Osteoblast (primary cell): ENCODE measurements at places on chromosomes 1 and 21. TPM values are rescaled to one million over a fixed set of nuclear protein-coding genes. Genes with fewer than 3 reads are reported as not detected.
A peak's percentile ranks its signal among the peaks of the same experiment; 100 is the strongest.

GRCh38 chr1:159291424-159291823, 10.7 kb upstream of the FCER1A start:
- DNase-seq = no peak

- DNase-seq = no peak
Observed at GRCh38 chr1:101431956-101432510, 195.2 kb downstream of the S1PR1 start.

DNA sequence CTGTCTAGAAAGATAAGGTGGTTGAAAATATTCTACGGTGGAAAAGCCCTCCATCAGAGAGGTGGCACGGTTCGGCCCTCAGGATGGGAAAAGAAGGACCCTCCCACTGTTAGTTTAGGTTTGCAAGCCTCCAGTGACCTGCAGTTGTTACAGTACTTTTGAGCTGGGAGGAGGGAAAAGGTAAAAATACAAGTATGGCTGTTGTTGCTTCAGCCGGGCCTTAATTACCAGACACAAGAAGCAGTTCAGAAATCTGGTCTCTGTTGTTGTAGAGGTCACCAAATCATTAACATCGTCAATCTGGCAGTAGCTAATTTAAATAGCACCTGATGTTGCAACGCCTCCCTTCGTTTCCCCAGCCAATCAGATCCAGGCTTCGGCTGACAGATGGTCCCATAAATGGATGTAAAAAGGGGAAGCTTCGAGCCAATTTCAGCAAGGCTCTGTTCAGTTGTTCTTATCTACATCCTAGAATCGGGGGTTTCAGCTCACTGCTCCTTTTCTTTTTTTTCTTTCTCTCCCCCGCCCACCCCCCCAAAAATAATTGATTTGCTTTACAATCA, at the start of gene ELAVL4:
TSS of gene ELAVL4 (plus strand) at position 424 of the 563 bp plus-strand sequence. CDS start 270 bp downstream, outside the sequence.
- DNase-seq = no peak

GRCh38 chr1:175725684-175726083, 17.7 kb downstream of the TNR start:
- DNase-seq = no peak

- DNase-seq = peak; percentile 38
Observed at GRCh38 chr1:151352021-151352718, 5.1 kb upstream of the RFX5 start.

DNA sequence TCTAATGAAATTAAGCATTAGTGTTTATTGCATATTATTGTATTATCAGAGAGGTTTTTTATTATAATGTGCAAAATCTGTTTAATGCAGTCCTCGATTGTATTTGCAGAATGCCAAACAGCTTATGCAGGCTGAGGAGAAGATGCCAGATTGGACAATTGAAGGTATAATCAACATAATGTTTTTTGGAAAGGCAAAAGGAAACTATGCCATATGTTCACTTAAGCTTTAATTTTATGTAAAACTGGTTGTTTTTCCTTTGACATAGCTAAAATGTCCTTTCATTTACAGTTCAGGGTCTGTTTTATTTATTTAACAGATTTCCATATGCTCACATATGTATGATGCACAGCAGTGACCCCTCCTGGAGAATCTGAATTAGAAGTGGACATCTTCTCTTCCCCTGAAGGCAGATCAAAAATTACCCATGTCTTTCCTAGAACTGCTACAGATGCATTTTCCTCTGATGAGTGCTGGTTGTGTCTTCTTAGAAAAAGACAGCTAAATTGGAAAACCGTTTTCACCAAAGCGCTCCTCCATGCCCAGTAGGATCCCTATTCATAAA, 143.5 kb upstream of the USH2A start:
- DNase-seq = no peak

DNA sequence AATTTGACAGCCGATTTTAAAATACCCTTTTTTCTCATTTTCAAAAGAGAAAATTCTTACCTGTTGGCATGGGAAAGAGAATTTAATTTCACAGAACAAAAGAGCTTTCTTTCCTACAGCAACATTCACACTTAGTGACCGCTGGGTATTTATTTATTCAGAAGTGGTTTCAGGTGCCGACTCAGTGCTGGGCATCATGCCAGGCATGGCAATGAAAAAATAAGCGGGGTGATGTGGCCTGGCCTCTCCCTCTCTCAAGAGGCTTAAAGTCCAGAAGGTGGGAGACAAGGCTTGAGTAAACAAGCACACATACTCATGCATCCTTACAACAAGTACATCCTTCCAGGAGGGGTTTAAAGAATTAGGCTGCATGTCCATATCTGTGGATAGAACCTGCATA, 4.1 kb upstream of the PCP4 start:
- DNase-seq = no peak

GRCh38 chr1:6972399-6972798, 187.1 kb downstream of the CAMTA1 start:
- DNase-seq = peak; percentile 47

DNA sequence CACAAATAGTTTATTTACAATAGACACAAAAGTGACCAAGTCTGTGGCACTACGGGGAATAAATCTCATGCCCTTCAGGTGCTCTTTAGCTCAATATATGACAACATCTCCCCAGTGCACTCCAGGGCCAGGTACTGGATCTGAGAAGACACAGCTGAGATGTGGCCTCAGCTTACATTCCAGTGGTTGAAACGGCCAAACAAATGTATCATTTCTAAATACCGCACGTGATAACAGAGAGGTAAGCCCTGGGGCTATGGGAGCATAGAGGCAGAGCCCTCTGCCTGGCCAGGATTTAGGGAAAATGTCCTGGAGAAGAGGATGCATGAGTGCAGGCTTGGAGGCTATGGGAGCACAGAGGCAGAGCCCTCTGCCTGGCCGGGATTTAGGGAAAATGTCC, 630.5 kb downstream of the SMYD3 start:
- no peak for DNase-seq

- DNase-seq = no peak
Observed at GRCh38 chr21:31173881-31174555, 135.7 kb upstream of the KRTAP19-8 start.

- DNase-seq = peak; percentile 95
Observed at GRCh38 chr1:27668808-27669723, 2.9 kb downstream of the IFI6 start.

- DNase-seq = peak; percentile 62
Observed at GRCh38 chr1:110215621-110216515, 5.8 kb downstream of the KCNC4 start.

DNA sequence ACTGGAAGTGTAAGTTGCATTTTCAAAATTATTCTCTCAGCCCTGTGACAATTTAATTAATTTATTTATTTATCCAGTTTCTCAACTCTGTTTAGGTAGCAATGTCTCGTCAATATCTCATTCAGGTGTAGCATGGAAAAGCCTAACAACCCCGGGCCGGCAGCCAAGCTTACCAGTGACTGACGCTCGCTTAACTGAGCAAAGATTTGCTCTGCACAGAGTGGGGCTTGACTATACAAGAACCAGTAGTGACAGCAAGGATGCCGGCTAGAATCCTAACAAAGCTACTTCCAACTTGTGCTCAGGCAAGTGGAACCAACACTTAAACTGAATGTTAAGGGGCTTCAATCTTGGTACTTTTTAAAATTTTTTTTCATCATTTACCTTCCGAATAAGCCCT, 80.9 kb upstream of the ESRRG start:
- no peak for DNase-seq

DNA sequence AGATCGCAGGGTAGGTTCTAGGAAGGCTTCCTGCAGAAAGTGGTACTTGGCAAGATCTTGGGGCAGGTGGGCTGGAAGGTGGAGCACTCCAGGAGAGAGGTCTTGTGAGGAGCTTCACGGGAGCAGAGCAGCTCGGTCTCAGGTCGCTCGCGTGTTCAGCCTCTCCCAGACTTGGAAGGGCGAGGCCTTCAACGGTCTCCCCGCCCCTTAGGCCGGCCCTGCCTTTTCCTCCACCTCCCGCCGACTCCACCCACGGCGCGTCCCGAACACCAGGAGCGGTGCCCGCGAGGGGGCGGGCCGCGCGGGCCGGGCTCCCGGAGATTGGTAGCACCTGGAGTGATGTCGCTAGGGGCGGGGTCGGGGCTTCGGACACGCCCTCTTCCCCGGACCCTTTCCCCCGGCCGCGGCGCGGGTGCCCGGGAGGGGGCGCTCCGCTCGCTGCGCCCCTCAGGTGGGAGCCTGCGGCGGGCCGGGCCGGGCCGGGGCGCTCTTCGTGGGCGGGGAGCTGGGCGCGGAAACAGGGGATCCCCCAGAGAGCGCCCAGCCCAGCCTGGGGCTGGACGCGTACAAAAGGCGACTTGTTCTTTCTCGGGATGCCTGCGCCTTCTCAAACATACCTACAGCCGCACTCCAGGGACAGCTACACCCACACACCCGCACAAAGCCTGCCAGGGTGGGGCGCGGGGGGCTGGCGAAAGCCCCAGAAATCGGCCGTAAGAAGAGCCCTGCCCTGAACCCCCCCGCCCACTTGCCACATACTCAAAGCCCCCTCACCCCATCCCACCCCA, 35.5 kb downstream of the AHDC1 start:
- DNase-seq = peak; percentile 98

- DNase-seq = no peak
Observed at GRCh38 chr1:116931016-116931918, 21.6 kb downstream of the PTGFRN start.

DNA sequence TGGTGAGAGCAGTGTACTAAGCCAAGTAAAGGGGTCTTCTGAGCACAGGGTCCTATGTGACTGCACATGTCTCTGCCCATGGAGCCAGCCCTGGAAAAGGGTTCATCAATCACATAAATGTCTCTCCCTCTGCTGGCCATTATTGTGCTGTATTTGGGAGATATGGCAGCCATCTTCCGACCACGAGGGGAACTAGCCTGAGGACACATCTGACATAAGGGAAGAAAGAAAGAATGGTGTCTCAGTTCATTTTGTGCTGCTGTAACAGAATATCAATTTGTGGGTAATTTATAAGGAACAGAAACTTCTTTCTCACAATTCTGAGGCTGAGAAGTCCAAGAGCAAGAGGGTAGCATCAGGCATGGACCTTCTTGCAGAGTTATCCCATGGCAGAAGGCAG, 55.1 kb upstream of the GJA5 start:
- DNase-seq = no peak

GRCh38 chr1:77545970-77546369, 136.5 kb downstream of the ZZZ3 start:
- DNase-seq = no peak

DNA sequence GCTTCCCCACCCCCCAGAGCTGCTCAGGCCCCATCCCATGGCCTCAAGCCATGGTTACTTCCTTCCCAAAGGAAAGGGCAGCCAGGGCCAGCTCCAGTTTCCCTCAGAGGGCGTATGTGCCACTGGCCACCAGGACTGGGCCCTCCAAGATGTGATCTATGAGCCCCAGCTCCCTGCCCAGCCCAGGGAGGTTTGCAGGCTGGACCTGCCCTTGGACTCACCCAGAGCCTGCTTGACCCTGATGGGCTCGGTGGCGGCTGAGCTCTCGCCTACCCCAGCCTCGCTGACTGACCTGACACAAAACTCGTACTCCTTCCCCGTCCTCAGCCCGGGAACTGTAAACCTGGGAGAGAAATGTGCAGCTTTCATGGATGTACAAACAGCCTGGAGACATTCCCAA, 29.6 kb downstream of the MYOM3 start:
- DNase-seq = peak; percentile 50

DNA sequence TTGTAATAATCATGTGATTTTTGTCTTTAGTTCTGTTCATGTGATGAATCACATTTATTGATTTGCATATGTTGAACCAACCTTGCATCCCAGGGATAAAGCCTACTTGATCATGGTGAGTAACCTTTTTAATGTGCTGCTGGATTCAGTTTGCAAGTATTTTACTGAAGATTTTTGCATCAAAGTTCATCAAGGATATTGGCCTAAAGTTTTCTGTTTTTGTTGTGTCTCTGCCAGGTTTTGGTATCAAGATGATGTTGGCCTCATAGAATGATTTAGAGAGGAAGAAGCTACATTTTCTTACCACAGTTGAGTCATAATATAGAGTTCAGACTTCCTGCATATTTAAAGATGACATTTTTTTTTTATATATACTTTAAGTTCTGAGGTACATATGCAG, 455.9 kb downstream of the PLPP3 start:
- peak; percentile 21 for DNase-seq

- peak; percentile 23 for DNase-seq
Observed at GRCh38 chr21:45316871-45317397, 29.2 kb upstream of the POFUT2 start.

- DNase-seq = no peak
Observed at GRCh38 chr1:187513190-187513589, 684.4 kb downstream of the PLA2G4A start.

- DNase-seq = peak; percentile 83
Observed at GRCh38 chr1:209587789-209588188, 4.3 kb downstream of the CAMK1G start.

GRCh38 chr1:186869526-186870228, 40.9 kb downstream of the PLA2G4A start:
- DNase-seq = no peak

- DNase-seq = no peak
Observed at GRCh38 chr1:87902830-87903229, 574.1 kb downstream of the LMO4 start.

GRCh38 chr1:61253912-61254633, 171.7 kb downstream of the NFIA start:
- no peak for DNase-seq

The THAP3 gene
- total RNA-seq = 19.2 and 19.5 TPM in 2 replicates

The HMGCS2 gene
- total RNA-seq = not detected in 2 replicates

The IFI44L gene
- 28.3 and 49.2 TPM in 2 replicates for total RNA-seq

The C1orf185 gene
- not detected in 2 replicates for total RNA-seq

The MPL gene
- total RNA-seq = not detected in 2 replicates

The DCDC2B gene
- total RNA-seq = under 0.01 TPM in 1 of 2 replicates, not detected in the other

The RAD54L gene
- 0.59 and 1.4 TPM in 2 replicates for total RNA-seq

The CLIC6 gene
- under 0.01 TPM in 2 replicates for total RNA-seq

The KCNE1 gene
- total RNA-seq = 0.29 and 0.72 TPM in 2 replicates

The C8A gene
- not detected in 2 replicates for total RNA-seq

The NENF gene
- 33.7 and 35.4 TPM in 2 replicates for total RNA-seq

The PAQR6 gene
- 0.36 and 0.59 TPM in 2 replicates for total RNA-seq

The PTPN22 gene
- 1.1 and 1.8 TPM in 2 replicates for total RNA-seq

The OR2T33 gene
- total RNA-seq = not detected in 2 replicates

The ALDH4A1 gene
- 28.6 and 31.8 TPM in 2 replicates for total RNA-seq

The AADACL3 gene
- not detected in 2 replicates for total RNA-seq

The DDR2 gene
- 363 and 384 TPM in 2 replicates for total RNA-seq

The LRRIQ3 gene
- total RNA-seq = 0.59 and 0.72 TPM in 2 replicates
